ENCODE measurements at places on chromosomes 5 and 9.
A peak's percentile ranks its signal among the peaks of the same experiment; 100 is the strongest.

GRCh38 chr9:16885931-16886330, 15.5 kb upstream of the BNC2 start:
- DNase-seq, result no peak

DNA sequence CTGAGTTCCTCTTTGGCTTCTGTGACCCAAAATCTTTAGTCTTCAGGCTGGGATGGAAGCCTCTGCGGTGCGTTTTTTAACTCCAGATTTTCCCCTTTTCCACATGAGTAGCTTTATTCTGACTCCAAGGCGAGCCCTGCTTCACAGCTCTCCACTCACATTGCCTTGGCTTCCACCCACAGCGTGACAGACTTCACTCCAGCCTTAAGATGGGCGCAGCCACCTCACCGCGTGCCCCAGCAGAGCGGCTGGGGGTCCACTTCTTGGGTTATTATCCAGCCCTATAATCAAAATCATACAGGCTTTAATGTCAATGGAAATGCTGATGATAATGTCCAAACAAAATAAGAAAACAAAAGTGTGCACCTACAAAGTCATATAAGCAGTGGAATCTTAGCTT, 1.2 kb downstream of the EXOC3 start:
- DNase-seq, result no peak

GRCh38 chr5:114250536-114250935, 111.3 kb upstream of the KCNN2 start:
- DNase-seq, result no peak

DNA sequence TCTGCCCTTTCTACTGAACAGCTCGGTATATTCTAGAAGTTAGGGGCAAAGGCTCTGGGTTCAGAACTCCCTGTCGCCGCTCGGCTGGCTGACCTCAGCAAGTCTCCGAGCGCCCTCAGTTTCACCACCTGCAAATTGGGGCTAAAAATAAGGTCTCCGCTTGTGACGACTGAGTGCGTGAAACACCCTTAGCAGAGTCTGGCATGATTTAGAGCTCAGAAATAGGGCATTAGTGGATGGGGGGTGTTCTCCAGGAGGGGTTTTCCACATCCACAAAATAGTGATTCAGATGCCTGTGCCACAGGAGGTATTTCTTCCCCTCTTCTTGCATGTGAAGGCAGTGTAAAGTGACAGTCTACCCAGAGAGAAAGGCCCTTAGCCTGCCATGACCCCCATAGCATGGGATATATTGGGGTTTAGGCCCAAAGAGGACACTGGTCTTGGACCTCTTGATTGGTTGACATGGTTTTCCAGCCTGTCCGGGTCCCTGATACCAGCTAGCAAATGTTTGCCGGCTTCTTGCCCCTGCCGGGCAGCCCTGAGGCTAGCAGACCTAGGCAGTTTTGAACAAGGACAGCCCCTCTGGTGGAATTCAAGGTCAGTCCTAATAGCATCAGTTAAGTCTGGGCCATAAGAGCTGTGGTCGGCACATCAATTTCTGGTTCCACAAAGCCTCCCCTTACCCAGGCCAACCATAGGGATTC, 1.4 kb downstream of the ERGIC1 start:
- DNase-seq, result no peak

DNA sequence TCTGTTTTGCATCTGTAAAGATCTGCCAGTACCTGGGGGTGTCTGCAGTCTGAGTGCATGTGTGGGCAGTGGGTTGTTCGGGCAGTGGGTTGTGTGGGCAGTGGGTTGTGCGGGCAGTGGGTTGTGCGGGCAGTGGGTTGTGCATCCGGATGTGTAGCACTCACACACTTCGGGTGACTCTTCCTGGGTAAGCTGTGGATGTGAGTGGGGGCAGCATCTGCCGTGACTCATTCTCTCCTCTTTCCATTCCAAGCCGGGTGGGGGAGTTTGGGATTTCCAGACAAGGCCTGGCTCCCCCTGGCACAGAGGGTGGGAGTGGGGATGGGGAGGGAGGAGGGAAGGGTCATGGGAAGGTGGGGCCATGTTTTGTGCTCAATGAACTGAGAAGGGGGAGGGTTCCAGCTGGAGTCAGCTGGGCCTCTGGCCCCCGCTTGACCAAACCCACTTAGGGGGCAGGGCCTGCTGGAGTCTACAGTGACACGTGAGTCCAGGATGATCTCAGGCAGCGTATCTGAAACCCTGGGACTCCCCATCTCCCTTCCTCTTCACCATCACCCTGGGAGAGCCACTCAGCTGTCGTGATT, 8.3 kb downstream of the CRB2 start:
- DNase-seq, result peak; percentile 65

- DNase-seq, result no peak
These were observed 10.3 kb upstream of the CRHBP start for GRCh38 chr5:76942581-76942980.

DNA sequence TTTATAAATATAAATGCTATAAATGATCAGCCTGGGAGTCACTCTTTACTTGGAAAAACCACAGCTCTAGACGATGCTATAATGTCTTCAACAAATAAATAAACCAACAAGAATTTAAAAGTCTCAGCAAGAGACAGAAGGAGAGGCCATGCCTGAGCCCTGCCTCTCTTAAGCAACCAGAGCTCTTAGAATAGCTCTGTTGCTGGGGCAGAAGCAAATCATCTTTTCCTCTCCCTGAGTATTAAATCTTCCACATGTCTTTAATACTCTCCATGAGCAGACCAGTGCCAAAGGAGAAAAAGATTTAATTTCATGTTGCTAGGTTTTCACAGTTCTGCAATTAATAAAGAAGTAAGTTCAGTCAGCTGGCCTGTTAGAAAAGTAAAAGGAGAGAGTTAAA, 408.0 kb upstream of the SLC30A5 start:
- DNase-seq, result no peak

DNA sequence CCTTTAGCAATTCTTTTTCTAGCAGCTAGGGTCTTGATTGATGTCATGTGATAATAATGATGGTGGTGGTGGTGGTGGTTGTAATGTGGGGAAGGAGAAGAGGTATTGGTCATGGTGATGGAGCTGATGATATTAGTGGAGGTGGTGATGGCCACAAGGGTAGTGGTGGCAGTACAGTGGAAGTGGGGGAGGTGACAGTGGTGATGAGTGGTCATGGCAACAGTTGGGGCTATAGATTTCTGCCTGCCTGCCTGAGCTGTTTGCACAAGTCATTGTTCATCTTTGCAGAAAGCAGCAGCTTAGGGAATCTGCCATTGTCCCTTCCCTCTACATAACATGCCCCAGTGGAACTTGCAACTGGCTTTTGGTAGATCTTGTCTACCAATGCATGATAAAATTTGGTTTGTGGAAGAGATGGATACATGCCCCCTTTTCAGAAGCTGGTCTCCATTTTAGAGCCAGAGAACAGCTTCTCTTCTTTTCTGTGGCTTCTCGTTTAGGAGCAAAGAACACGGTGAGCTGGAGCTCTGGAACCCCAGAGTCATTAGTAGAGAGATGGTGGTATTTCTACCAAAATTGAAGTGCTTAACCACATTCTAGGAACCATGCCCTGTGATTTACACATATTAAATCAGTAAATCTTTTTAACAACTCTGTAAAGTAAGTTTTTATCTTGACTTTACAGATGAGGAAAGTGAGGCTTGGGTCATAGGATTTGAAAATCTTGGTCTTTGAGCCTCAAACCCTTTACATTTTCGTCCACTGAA, 100.3 kb downstream of the AOPEP start:
- DNase-seq, result no peak

DNA sequence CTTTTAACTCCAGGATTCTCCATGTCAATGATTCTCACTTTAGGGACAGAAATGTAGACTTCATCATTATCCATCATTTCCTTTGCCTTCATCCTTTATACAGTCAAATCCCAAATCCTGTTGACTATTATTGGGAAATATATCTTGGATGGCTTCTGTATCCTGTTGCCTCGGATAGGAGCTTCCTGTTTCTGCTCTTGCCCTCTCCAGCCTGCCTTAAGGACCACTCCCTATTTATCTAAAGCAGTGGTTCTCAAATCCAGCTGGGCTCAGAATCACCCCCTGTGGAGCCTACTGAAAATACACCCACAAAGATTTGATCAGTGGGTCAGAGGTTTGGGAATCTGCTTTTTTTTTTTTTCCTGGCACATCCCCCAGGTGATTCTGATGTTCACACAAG, 8.5 kb downstream of the AFAP1L1 start:
- DNase-seq, result no peak

DNA sequence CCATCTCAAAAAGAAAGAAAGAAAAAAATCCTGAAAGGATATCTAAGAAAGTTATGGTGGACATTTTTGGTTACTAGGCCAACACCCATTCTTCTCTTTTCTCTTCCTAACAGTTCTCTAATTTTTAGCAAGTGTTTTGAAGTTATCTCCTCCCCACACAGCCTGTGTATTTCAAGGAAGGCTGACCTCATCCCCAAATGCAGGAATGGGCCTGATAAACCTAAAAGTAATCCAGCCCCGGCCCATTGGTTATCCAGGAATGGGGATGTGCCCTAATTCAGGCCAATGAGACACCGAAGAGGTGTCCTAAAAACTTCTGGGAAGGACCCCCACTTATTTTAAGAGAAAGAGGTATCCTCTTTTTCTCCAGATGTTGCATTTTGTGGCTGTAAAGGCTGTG, 46.6 kb downstream of the F2R start:
- no peak for DNase-seq

GRCh38 chr5:44542470-44542869, 153.2 kb upstream of the FGF10 start:
- DNase-seq, result no peak

- DNase-seq, result no peak
These were observed 46.2 kb downstream of the IARS1 start for GRCh38 chr9:92247296-92247695.

DNA sequence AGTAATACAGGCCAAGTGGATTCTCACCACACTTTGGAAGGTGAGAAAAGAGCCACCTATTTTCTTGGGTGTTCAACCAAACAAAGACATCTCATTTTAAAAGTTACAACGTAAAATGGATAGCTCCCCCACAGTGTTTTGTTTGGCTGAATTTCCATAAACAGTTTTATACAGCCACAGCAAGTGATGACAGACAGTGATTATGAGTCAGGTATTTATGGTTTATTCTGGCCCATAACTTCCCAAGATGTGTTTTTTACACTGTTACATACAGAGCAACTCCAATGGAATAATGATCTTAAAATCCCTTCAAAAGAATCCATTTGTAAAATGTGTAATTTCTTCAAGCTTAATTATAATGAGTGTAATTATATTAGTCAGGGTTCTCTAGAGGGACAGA, 421.3 kb downstream of the TLE1 start:
- DNase-seq, result no peak

- DNase-seq, result no peak
These were observed 54.6 kb upstream of the TCF7 start for GRCh38 chr5:134059758-134060495.

- no peak for DNase-seq
These were observed 129.8 kb downstream of the FGF18 start for GRCh38 chr5:171549274-171549673.

DNA sequence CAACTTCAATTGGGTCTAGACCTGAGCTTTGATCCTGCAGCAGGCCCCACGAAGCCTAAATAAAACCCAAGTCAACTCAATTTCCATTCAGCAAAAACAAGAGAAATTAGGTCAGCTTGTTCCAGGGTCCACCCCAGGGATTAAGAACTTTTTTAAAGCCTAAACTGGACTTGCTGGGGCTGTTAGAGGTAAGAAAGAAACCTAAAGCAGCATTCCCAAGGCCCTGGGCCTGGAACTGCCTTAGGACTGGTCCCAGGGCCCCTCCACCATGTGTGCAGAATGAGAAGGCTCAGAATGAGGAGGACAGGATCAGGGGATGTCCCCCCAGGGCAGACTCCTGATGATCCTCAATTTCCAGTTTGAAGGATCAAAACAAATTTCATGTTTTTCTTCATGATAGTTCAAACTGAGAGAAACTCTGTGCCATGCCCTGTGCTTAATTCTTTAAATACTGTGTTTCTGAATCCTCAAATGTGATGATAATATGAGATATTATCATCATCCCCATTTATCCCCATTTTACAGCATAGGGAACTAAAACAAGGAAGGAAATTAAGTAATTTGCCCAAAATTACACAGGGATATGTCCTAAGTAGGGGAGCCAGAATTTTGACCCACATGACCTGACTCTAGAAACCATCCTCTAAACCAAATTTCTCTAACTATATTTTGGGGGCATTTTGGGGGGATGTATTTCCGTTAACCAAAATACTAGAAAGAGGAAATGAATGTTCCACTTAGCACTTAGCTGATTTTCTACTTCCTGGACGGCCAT, 64.5 kb downstream of the DENND1A start:
- DNase-seq, result peak; percentile 30

- DNase-seq, result no peak
These were observed 600.1 kb upstream of the RGMB start for GRCh38 chr5:98173334-98173733.

DNA sequence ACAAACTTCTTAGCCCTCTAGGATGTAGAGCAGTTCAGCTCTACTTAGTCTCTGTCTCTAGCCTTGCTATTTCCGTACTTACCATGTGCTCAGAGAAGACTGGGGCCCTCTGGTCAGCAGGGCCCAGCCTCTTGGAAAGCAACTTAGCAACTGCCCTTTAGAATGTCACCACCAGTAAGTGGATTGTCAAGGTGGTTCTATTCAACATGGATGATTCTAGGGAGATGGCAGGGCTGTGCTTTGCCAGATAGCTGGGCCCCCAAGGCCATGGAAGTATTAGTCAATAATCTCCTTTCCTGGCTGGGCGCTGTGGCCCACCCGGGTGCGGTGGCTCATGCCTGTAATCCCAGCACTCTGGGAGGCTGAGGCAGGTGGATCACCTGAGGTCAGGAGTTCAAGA, 177.6 kb upstream of the MVB12B start:
- no peak for DNase-seq

GRCh38 chr9:36163786-36164170, 5.4 kb upstream of the CCIN start:
- DNase-seq, result peak; percentile 21

- no peak for DNase-seq
These were observed 50.2 kb downstream of the PDCD1LG2 start for GRCh38 chr9:5560443-5561100.

DNA sequence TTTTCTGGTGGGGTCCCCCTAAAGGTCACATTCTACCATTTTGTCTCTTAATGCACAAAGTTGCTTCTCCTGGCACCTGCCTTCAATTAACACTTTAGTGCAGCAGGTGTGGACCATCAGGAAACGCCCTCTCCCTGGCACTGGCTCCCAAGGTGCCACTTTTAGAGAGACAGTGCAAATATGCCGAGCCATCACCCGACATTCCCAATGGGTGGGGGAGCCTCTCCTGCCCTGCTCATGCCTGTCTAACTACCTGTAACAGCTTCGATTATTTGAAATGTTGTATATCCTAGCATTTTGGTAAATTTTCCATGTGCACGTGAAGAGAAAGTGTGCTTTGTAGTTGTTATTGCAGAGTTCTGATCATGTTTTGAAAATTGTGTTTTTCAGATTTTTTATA, 13.2 kb upstream of the LRRC14B start:
- DNase-seq, result no peak

GRCh38 chr9:137417161-137418021, 5.6 kb downstream of the EXD3 start:
- peak; percentile 39 for DNase-seq

GRCh38 chr5:21125238-21125983, 1137.4 kb upstream of the CDH18 start:
- no peak for DNase-seq

GRCh38 chr5:135480511-135480910, 28.4 kb upstream of the TIFAB start:
- DNase-seq, result no peak

Data from ELF-1 (cell line).